ENCODE measurements at places on chromosomes 3 and 15.

GRCh38 chr15:51163843-51164242 lies 69.1 kb upstream of the TNFAIP8L3 start:
- DNase-seq: no peak

DNA sequence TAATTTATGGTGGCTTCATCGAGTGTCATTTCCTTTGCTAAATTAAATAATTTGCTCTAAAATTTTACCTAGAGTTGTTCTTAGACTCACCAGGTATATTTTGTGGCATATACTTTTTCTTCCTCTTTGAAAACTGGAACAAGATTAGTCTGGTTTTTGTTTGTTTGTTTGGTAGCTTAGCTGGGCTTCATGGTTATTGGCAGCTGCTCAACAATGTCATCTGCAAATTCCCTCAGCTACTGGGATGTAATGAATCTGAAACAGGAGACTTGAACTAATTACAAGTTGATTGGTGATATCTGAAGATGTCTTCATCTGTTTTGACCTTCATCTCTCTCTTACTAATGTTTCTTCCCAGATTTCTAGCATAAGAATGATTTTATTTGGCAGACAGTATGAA lies 270.5 kb upstream of the P2RY1 start:
- DNase-seq: no peak

DNA sequence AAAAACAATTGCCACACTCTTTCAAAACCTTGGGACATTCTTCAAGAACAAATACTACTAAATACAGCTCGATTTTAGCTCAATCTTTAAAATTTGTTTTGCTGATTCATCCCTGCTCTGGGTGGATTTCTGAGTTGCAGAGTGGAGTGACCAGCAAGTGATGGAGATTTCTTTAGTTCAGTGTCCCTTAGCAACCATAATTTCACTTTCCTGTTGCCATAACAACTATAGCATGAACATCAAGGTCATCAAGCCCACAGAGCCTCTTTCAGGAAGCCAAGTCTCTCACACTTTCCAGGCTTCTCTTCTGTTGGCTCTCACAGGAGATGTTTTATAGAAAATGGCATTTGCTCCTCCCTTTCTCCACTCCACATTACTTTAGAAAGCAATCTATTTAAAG lies 597.2 kb upstream of the ADAMTS9 start:
- DNase-seq: no peak

GRCh38 chr15:73978896-73979295 lies 13.2 kb downstream of the STOML1 start:
- DNase-seq: no peak

GRCh38 chr3:76442374-76442915 lies 597.5 kb upstream of the ROBO2 start:
- no peak for DNase-seq

- no peak for DNase-seq
These were observed 60.1 kb downstream of the VGLL4 start for GRCh38 chr3:11583638-11584046.
